Stimulated activated CD4-positive, alpha-beta T cell treated with anti-CD3 and anti-CD28 coated beads, Interleukin-1b, Interleukin-23, amount 100 ng/mL, for 1 hour (primary cell): ENCODE measurements at places on chromosomes 7 and 10.

GRCh38 chr10:124179308-124180043 is 86.1 kb upstream of the CHST15 start:
- DNase-seq = no peak

- DNase-seq = no peak
Observed at GRCh38 chr10:102497545-102497944, 5.0 kb downstream of the ACTR1A start.

DNA sequence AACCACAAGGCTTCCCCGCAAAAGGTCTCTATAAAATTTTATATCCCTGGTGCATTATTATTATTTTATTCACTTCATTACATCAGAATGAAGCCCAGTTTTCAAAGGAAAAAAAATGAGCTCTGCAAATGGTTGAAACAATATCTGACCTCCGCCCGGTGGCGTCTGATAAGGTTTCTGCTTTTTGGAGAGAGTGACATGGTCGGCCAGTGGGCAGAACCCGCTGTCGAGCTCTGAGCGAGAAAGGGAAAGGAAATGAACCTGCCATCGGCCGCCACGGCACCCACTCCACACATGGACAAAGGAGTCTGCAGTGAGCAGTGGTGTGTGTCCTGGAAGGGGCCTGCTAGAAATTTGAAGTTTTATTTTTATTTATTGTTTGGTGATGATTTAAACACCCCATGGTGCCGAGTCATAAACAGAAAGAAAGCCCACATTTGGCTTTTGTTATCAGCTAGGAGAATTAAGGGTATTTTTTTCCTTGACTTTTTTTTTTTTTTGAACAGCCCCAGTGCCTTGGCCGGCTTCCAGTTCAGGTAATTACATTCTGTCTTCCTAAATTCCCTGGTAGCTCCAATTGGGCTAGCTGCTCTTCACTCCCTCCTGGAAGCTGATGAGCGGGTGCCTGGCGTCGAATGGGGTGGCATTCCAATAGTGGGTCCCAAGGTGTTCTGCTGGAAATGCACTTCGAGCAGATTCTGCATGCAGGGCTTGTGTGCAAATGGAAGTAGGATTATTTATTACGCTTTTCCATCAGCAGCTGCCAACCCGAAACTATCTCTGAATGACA is 149.4 kb upstream of the MKI67 start:
- no peak for DNase-seq

- DNase-seq = no peak
Observed at GRCh38 chr10:69410487-69410886, 6.2 kb downstream of the TACR2 start.

DNA sequence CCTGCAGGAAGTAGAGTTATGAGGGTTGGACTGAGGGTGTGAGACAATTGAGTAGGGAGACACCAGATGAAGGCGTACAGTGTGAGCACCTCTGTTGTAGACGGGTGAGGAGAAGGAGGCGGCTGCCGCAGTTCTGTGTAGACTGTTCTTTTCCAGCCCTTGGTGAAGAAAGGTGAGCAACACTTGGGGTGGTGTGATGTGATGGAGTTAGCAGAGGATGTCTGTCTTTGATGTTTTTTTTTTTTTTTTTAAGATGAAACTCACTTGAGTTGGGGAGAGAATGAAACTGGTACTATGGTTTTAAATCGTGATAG is 42.8 kb upstream of the RNF216 start:
- DNase-seq = no peak
